ENCODE measurements at places on chromosomes 1 and 21. TPM values are rescaled to one million over a fixed set of nuclear protein-coding genes. Genes with fewer than 3 reads are reported as not detected.

Gene DCST1
- not detected for total RNA-seq

Gene C2CD4D
- 0.07 TPM for total RNA-seq

Gene MYOM3
- 0.85 TPM for total RNA-seq

Gene UBE2Q1
- 45.6 TPM for total RNA-seq

Gene VWA1
- total RNA-seq, result 18.4 TPM

Gene PLA2G4A
- 7.5 TPM for total RNA-seq

Gene FAM131C
- total RNA-seq, result 1.00 TPM

Gene BSND
- under 0.01 TPM for total RNA-seq

Gene TNN
- not detected for total RNA-seq

Gene SERINC2
- total RNA-seq, result 182 TPM

Gene SPATC1L
- total RNA-seq, result 6.6 TPM

Gene LRRC53
- total RNA-seq, result not detected

Gene LAMB3
- 1,978 TPM for total RNA-seq

Gene KRTAP26-1
- total RNA-seq, result not detected

Gene SPATA1
- total RNA-seq, result 0.14 TPM

Gene ATPAF1
- 40.7 TPM for total RNA-seq

Gene ELF3
- total RNA-seq, result 23.2 TPM

Gene DCAF6
- 67.8 TPM for total RNA-seq

Gene CCDC190
- not detected for total RNA-seq

Gene CACHD1
- 11.1 TPM for total RNA-seq

Gene LPAR3
- 46.8 TPM for total RNA-seq

Gene LMOD1
- total RNA-seq, result not detected

Gene OR2T29
- total RNA-seq, result not detected

Gene ANKRD34A
- under 0.01 TPM for total RNA-seq

Gene UAP1
- 122 TPM for total RNA-seq

Gene MAEL
- not detected for total RNA-seq

Gene TMEM240
- 0.71 TPM for total RNA-seq

Measured in nasal cavity respiratory epithelium epithelial cell of viscerocranial mucosa (primary cell).